AG04449 (cell line): ENCODE measurements at places on chromosomes 13 and 19.
A peak's percentile ranks its signal among the peaks of the same experiment; 100 is the strongest.

DNA sequence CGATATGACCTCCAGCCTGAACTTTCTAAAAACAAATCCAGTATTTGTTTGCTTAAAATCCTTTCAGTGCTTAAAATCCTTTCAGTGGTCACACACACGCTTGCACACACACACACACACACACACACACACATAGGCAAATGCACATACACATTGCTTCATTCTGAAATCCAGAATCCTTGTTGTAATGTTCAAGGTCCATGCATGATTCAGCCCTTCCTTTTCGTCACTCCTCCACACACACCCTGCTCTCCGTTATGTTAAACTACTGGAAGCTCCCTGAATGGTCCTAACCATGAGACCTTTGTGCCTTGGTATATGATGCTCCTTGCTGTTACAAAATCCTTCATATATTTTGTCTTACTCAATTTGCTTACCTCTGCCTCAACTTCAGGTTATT, 44.9 kb downstream of the SERTM1 start:
- no peak for DNase-seq

DNA sequence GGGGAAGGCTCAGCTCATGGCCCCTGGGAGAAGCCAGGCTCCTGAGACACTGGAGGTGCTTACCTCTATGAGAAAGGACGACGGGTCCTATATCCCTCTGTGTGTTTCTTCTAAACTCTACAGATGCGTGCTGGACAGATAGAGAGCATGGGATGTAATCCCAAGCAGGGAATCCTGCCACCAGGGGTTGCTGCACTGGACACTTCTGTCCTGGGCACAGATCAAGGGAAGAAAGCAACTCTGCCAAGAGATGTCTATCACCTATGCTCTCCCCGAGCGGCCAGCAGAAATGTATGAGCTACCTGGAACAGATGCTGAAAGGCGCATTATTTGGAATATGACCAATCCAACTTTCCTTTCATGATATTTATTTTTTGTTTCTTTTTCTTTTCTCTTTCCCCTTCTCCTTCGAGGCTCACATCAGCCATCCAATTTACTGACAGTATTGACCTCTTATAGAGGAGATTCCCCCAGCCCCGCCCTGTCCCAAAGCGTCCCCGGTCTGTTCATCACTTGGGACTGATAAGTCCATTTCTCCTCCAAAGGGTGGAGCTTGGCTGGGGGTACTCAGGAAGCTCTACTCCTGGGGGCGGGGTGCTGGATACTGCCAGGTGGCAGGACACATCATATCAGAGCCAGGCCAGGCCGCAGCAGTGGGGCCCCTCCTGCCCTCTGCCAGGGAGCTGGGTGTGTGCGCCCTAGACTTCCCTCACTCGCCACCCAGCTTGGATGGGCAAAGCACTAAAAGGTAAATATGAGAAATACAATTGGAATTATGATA, 34.2 kb downstream of the TSHZ3 start:
- no peak for DNase-seq

GRCh38 chr13:42350141-42350540, 78.2 kb downstream of the AKAP11 start:
- no peak for DNase-seq

GRCh38 chr19:34082289-34083077, 89.8 kb upstream of the LSM14A start:
- DNase-seq: peak; percentile 12

DNA sequence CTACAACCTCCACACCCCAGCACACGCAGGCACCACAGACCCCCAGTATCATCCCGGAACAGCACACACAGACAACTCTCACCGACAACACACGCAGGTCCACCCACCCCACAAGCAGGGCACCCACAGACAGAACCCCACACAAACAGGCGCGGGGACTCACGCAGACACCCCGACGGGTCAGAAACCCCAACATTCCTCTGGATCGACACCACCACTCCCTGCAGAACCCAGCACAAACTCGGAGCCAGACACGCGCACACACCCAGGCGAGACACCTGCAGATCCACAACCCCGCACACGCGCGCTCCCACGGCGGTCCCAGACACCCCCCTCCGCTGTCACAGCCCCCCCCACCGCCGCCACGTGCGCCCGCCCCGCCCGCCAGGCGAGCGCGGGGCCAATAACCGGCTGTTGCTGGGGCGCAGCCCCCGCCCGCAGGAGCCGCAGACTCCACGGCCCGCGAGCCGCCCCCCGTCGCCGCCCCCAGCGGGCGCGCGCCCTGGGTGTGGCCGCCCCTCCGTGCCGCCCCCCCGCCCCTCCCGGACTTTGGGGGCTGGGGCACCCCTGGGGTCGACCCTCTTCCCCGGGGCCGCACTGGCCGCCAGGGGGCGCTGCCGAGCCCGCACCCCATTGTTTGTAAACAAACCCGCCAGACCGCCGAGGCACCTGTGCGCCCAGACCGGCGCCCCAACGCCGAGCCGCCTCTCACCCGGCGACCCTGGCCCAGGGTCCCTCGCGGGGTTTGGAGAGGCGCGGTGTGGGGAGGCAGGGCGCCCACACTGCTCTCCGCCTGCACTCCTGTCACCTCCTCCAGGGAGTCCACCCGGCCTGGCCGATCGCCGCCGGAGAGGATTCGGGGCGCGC, 712 bp downstream of the BBC3 start:
- DNase-seq: no peak

DNA sequence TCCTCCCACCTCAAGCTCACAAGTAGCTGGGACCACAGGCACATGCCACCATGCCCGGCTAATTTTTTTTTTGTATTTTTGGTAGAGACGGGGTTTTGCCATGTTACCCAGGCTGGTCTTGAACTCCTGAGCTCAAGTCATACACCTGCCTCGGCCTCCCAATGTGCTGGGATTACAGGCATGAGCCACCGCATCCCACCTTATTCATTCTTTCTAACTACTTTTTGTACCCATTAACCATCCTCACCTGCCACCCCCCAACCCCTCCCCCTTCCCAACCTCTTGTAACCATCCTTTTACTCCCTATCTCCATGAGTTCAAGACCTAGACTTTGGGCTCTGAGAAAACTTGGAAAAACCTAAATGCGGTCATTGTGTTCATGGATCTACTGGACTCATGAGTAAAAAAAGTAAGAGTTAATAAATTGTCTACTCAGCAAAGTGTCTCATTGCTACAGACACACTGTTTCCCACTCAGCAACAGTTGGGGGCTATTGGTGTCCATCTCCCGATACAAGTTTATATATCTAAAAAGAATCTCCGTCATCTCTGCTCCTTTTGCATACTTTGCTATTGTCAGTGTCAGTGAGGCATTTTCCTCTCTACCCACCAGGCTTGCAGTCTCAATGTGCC, 44.1 kb upstream of the MEDAG start:
- DNase-seq: no peak

DNA sequence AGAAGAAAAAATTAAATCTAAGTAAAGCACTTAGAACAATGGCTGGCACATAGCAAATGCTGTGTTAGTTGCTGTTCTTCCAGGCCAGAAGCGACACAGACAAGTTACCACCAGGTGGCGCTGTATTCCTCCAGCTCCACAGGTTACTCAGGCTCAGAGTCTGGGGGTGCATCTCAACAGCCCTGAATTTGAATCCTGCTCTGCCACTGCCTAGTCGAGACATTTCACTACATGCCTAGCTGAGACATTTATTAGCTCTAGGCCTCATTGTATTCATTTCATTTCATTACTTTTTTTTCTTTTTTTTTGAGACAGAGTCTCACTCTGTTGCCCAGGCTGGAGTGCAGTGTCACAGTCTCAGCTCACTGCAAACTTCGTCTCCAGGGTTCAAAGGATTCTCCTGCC, 16.4 kb upstream of the CYP2B6 start:
- peak; percentile 5 for DNase-seq

DNA sequence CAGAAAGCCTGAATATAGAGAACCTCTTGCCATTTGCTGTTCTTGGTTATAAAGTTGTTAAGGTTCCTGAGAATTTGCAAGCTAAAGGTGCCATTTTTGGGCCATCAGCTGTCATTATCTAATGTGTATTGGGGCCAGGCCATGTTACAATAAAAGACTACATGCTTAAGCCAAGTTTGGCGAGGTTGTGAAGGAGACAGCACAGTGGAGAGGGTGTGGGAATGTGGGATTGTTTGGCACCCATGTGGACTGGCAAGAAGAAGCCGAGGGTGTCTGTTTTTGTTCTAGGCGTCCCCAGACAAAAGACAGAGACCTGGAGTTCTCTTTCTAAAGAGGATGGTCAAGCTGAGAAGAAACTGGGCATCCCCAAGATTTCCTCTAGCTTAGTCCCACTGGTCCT, 64.7 kb downstream of the ZNF44 start:
- no peak for DNase-seq

DNA sequence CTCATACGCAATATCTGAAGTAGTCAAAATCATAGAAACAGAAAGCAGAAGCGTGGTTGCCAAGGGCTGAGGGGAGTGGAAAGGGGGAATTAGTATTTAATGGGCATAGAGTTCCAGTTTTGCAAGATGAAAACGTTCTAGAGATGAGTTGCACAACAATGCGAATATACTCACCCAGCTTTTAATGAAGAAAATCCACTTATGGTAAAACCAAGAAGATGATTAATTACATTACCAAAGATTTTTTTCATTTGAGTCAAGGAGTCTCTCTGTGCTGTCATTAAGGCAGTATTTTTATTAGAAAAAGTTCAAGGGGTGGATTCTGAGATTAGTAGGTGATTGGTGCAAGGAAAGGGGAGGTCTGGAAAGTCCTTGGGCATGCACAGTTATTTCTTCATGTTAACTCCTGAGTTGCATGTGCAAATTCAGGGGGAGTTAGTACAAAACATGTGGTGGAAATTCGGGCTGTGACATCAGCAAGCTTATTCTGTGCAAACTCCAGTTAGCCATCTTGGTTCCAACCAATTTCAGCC, 6.9 kb upstream of the CBY2 start:
- no peak for DNase-seq

GRCh38 chr19:6514089-6514488, 12.0 kb upstream of the TUBB4A start:
- no peak for DNase-seq

- no peak for DNase-seq
Observed at GRCh38 chr19:47161876-47162489, 31.3 kb downstream of the SAE1 start.

GRCh38 chr19:50159078-50159477, 4.0 kb downstream of the IZUMO2 start:
- DNase-seq: no peak

DNA sequence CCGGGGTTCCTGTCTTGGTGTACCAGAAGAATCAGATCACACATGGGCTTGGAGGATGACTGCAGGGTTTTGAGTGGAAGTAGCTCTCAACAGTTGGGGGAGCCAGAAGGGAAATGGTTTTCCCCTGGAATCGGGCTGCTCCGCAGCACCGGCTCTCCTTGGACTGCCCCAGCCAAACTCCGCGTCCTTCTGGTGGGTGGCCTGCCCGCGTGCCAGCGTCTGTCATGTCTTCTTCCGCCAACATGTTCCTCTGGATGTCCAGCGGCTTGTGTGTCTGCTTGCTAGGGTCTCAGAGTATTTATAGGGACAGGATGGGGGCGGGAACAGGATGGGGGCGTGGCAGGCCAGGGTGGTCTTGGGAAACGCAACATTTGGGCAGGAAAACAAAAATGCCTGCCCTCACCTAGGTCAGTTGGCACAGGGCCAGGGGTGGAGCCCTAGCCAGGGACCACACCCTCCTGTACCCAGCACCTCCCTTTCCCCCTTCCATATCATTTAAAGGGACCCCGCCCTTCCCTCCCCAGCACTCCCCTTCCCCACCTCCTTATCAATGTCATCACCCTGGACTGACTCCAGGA, 1.3 kb upstream of the ZNF30 start:
- DNase-seq: no peak

DNA sequence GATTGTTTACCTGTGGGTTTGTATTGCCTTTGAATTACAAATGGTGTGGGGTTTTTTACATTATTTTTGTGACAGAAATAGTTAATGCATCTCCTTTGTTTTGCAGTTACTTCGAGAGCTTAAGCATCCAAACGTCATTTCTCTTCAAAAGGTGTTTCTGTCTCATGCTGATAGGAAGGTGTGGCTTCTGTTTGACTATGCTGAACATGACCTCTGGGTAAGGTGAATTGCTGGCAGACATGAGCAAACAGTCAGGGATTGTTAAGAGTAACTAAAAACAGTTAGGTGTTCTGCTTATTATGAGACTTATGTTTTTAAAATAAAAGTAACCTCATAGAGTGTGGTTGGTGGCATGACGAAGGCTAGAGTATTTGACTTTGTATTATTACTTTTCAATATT, 95.0 kb downstream of the CDK8 start:
- no peak for DNase-seq
